HT1080 (cell line): ENCODE measurements at places on chromosomes 3 and 15.

DNA sequence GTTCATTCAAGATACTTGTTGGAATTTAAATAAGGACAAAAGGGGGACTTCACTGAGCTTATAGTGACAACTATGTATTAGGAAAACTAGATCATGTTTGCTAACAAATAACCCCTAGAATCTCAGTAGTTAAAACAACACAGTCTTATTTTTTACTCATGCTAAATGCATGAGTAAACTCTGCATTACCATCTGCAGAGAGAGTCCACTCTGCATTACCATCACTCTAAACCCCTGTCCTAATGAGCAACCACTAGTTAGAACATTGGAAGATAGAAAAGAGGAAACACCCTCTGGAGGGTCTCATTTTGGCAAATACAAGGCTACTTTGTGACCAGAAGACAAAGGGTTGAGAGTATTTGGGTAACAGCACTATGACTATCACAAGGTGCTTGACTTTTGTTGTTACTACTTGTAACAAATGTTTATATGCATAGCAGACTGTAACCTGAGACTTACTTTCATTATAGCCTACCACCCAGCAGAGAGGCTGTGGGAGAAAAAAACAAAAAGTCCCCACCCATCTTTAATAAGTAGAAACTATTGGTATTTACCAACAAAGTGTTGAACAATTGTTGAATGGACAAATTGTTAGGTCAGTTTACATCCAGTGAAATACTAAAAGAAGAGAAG lies 99.1 kb downstream of the OXSM start:
- DNase-seq = no peak

GRCh38 chr3:186589856-186590579 lies 19.5 kb downstream of the DNAJB11 start:
- DNase-seq = peak; percentile 65

DNA sequence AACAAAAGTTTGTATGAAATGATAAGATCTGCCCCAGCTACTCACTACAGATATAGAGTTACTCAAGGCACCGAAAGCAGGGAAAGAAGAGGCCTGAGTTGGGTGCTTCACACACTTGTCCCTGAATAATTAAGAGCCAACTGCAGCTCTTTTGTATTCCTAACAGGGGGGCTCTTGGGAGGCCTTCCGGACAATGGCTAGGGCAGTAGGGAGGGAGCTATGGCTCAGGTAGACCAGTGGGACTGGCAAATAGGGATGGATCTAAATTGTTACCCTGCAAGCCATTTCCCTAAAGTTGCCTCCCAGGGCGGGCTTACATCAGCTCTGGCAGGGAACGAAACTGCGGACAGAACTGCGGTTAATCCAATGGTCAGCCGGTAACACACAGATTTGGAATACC lies 6.2 kb downstream of the SEMA5B start:
- no peak for DNase-seq

GRCh38 chr15:67030036-67030762 lies 35.2 kb upstream of the SMAD3 start:
- no peak for DNase-seq

DNA sequence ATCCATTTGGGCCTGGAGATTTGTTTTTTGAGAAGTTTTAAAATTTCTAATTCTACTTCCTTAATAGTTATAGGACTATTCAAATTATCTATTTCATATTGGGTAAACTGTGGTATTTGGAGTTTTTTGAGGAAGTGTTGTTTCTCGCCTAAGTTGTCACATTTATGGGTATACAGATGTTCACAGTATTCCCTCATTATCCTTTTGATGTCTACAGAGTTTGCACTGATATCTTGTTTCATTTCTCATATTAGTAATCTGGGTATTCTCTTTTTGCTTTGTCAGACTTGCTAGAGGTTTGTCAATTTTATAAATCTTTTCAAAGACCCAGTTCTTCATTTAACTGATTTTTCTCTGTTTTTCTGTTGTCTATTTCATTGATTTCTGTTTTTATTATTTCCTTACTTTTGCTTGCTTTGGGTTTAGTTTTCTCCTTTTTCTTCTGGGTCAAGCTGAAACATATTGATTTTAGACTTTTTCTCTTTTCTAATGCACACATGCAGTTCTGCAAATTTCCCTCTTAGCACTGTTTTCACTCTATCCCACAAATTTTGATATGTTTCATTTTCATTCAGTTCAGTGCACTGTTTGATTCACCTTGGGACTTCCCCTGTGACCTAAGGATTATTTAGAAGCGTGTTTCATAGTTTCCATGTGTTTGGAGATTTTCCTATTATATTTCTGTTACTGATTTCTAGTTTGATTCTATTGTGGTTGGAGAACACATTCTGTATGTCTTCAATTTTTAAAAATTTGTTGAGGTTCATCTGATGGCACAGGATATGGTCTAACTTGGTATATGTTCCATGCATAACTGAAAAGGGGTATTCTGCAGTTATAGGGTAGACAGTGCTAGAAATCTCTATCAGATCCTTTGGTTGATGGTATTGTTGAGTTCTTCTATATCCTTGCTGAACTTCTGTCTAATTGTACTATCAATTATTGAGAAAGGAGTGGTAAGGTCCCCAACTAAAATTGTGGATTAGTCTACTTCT lies 79.6 kb downstream of the SUMF1 start:
- DNase-seq = no peak

GRCh38 chr3:13414040-13414729 lies 5.9 kb downstream of the NUP210 start:
- DNase-seq = peak; percentile 17

DNA sequence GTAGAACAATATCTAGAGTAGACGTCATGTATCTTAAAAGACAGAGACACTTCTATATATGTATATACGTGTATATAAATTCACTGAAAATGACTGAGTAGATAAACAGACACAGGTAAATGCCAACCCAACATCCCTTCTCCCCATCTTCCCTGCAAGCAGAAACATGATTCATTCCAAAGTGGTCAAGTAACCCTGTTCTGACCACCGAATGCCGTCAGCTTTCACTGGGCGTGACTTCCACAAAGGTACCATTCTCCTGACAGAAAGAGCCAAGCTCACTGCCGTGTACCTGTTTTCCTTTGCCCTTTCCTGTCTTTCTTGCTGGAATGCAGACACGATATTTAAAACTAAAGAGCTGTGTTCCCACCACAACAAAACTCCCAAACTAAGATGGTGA lies 76.7 kb downstream of the TAFA4 start:
- no peak for DNase-seq

DNA sequence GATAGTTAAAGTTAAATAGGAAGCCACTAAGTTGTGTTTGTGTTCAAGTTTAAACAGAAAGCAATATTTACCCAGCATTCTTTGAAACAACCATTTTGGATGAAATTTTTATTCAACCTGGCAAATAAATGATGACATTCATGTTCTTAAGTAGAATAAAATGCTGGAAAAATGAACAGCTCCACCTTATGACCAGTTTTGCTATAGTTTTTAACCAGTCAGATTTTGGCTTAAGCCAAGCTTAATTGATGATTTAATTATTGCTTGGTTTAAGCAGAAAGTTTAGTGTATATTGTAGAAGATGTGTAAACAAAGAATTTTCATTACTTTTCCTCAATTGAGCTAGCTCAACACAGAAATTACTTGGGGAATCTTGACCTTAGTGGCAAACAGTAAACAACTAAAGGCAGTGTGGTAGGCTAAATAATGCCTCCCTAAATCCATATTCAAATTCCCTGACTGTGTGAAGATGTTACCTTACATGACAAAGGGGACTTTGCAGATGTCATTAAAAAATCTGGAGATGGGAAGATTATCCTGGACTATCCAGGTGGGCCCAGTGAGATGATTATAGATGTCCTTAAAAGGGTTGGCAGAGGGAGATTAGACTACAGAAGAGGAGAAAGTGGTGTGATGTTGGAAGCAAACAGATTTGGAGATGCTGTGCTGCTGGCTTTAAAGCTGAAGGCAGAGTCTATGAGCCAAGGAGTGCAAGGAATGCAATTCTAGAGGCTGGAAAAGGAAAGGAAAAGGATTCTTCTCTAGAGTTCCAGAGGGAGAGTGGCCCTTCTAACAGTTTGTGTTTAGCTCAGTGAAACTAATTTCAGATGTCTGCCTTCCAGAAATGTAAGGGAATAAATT lies 448.6 kb upstream of the GOLIM4 start:
- no peak for DNase-seq

DNA sequence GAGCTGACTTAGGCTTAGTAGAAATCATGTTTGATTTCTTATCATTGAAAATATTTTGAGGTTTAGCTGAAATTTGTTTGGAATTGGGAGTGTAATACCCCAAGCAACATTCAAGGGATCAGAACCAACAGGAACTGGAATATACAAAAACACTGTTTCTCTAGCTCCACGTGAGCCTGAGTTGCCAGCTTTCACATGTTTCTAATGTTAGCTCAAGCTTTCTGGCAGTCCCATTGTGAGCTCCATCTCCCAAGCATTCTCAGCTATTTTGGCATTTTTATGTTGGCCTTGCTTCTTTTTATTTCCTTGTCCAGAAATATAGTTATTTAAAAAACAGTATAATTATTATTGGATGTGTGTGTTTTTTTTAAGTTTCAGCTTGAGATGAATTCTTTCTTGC lies 427.1 kb upstream of the DPH6 start:
- DNase-seq = no peak

DNA sequence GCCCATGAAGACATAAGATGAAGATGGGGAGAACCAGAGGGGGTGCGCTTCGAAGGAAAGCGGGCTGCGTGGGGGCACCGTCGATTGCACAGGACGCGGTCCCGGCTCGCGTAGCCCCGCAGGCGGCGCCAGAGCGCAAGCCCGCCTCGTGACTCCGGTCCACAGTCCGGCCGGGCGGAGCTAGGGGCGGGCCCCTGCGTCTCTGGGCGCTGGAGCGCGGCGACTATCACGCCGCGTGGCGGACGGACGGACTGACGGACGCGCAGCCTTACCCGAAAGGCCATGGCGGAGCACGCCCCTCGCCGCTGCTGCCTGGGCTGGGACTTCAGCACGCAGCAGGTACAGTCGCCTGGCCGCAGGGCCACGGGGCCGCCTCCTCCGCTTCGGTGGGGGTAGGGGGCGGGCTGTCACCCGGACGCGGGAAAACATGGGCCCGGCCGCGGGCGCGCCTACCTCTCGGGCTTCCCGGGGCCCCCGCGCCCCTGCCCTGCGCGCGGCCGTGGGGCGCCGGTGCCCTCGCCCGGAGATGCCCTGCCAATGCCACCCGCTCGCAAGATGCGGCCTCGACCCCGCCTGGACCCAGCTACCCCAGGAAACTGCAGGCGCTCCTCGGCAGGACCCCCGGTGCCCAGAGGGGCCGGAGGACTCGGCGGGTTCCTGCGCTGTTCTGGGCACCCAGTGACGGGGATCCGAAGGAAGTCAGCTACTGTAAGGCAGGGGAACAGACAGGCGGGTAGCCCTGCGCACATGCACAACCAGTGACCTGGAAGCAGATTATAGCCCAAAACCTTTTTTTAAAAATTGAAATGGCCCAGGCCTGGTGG lies at the start of gene XYLB:
XYLB (plus strand) TSS at position 199 of the 824 bp plus-strand sequence; CDS start at position 283, 84 bp downstream.
- peak; percentile 84 for DNase-seq

DNA sequence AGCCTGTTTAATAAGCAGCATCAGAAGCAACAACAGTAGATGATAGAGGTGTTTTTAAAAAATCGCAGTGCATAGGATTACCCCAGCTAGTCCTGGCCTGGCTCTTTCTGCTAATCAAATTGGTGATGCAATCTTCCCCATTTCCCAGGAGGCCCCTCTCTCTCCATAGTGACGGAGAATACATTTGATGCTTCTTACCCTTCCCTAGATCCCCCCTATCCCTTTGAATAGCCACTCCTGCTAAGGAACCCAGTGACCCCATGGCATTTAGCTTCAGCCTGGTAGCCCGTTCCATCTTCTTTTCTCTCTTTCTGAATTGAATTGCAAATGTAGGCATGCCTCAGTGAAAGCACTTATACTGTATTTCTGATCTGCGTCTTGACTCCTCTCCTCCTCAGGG lies 223.6 kb upstream of the GAP43 start:
- DNase-seq = no peak

DNA sequence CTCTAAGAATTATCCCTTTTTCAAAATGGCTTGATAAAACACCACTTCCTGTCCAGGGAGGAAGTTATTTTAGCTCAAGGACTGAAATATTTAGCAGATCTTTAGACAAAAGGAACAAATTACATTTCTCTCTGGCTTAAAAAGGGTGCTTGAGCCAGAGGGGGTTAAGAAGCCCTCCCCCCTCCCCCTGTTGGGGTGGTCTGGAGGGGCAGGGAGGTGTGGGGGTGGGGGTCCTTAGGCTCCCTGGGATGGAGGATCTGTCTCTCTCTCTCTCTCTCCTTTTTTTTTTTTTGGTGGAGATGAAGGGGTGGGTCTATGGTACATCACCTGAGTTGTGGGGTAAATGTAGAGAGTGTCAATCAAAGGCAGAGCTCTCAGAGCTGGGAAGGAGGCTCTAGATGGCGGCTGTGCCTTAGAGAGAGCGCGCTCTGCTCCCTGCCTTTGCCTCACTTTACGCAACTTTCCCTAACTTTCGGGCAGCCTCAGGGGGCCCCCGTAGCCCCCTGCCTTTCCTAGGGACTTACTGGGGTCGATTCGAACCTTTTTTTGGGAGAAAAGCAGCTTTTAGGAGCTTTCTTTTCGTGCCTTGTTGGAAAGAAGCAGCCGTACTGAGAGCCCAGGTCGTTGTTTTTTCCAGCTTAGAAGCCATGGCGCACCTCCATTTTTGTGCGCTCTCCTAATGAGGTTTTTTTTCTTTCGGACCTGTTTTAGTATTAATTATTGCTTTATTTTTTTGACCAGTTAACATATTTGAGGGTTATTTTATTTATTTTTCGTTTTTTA lies at the start of gene CHD2:
CHD2 (plus strand) TSS at position 377 of the 783 bp plus-strand sequence. CDS start 914 bp downstream, outside the sequence.
- DNase-seq = peak; percentile 94

GRCh38 chr3:58403513-58404109 lies 30.0 kb downstream of the PDHB start:
- DNase-seq = no peak

GRCh38 chr3:48830715-48831114 lies 17.0 kb downstream of the PRKAR2A start:
- no peak for DNase-seq

DNA sequence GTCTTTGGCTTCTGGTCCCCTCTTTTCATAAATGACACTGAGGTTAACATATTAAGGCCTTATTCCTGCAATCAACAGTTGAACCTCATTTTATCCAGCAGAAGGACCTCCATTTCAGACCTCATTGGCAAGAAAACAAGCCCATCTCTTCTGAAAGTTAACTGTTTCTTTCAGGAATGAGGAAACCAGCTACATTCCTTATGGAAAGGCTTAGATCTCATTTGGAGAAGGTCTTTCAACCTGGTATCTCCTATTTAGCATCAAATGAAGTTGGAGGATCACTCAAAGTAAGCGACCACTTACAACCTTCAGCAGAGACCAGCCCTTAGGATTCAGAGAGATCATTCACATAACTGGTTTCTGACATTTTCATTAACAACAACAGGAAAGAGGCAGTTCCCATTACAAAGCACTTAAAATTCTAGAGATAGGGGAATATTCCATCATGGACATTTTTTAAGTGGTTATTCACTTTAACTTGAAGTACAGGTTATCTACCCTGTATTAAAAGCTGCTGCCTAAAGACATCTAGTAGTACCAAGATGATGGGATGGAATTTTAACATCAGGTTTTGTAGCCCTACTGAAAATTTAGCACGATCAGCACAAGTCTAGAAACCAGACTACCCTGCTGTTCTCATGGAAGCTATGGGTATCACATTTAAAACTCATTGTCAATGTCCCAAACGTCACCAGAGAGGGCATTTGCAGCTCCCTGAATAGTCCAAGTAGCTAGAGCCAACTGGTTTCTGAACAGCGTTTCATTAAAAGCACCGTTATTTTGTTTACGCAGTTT lies 30.4 kb downstream of the TFRC start:
- DNase-seq = no peak

GRCh38 chr15:82855286-82856100 lies 46.1 kb downstream of the WHAMM start:
- DNase-seq = no peak

GRCh38 chr3:182565916-182566796 lies 227.1 kb upstream of the ATP11B start:
- DNase-seq = peak; percentile 10
